ENCODE measurements at places on chromosomes 2 and 18. TPM values are rescaled to one million over a fixed set of nuclear protein-coding genes. Genes with fewer than 3 reads are reported as not detected.

Gene ABCG5
- total RNA-seq = not detected

Gene HTR2B
- total RNA-seq = not detected

Gene GAREM1
- total RNA-seq = 11.4 TPM

Gene TSGA10
- total RNA-seq = 12.3 TPM

Gene RGPD4
- total RNA-seq = not detected

Gene PROKR1
- total RNA-seq = 0.12 TPM

Gene SAG
- total RNA-seq = not detected

Gene MAP3K19
- not detected for total RNA-seq

Gene PFN4
- total RNA-seq = 0.55 TPM

Gene RAPGEF4
- total RNA-seq = 11.9 TPM

Gene LYG1
- total RNA-seq = 3.3 TPM

Gene ADAM23
- total RNA-seq = 19.9 TPM

Gene FBXO15
- total RNA-seq = 4.3 TPM

Gene SLC38A11
- 16.6 TPM for total RNA-seq

Gene DSEL
- total RNA-seq = 5.9 TPM

Gene CCDC102B
- total RNA-seq = 3.1 TPM

Gene GGCX
- 69.2 TPM for total RNA-seq

Gene UPP2
- total RNA-seq = not detected

Gene MC2R
- not detected for total RNA-seq

Gene THUMPD2
- total RNA-seq = 16.5 TPM

Gene POU3F3
- not detected for total RNA-seq

Gene ACMSD
- not detected for total RNA-seq

Gene IL36B
- not detected for total RNA-seq

Gene ASIC4
- 3.4 TPM for total RNA-seq

Gene HOXD9
- total RNA-seq = not detected

Gene CMPK2
- 3.4 TPM for total RNA-seq

Gene MSH6
- 154 TPM for total RNA-seq

Gene DCDC2C
- total RNA-seq = not detected

Gene DNAH7
- total RNA-seq = 5.7 TPM

Gene EMILIN2
- total RNA-seq = 12.5 TPM

Gene SOCS6
- total RNA-seq = 36.3 TPM

Gene BOLL
- total RNA-seq = 0.22 TPM

Gene REG3G
- not detected for total RNA-seq

Gene NAT8
- total RNA-seq = not detected

Gene APOB
- 22.2 TPM for total RNA-seq

Gene MREG
- 26.8 TPM for total RNA-seq

Gene PARD3B
- 34.4 TPM for total RNA-seq

Gene ANKRD30B
- total RNA-seq = not detected

Gene GRHL1
- total RNA-seq = 14.4 TPM

Gene SRD5A2
- total RNA-seq = not detected

Gene SIX2
- 4.0 TPM for total RNA-seq

Gene DUSP19
- total RNA-seq = 1.9 TPM

Gene G6PC2
- total RNA-seq = not detected

Gene BUB1
- 25.4 TPM for total RNA-seq

All from progenitor cell of endocrine pancreas (in vitro differentiated cells).